Esophagus squamous epithelium (tissue), 5 donors: ENCODE measurements at places on chromosomes 2 and 18.

- DNase-seq, result no peak
These were observed 249.4 kb downstream of the NRXN1 start for GRCh38 chr2:50782543-50782942.

- no peak for DNase-seq
These were observed 863 bp upstream of the SIX2 start for GRCh38 chr2:45009928-45010701.

DNA sequence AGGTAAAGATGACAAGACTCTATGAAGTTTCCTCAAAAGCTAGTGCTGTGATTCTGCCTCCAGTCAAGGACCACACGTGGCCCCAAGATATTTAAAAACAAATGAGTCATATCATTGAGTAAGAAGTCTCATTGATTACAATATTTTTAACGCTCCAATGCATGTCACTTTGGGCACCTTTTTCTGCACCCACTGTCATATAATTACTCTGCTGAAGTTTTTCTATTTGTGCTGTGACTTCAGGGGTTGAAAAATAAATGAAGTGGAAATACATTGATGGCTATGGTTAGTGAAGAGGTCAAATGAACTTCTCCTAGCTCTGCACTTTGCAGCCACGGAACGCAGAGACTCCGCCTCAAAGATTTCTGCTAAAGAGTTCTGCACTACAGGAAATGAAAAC lies 344.3 kb upstream of the KYNU start:
- no peak for DNase-seq

DNA sequence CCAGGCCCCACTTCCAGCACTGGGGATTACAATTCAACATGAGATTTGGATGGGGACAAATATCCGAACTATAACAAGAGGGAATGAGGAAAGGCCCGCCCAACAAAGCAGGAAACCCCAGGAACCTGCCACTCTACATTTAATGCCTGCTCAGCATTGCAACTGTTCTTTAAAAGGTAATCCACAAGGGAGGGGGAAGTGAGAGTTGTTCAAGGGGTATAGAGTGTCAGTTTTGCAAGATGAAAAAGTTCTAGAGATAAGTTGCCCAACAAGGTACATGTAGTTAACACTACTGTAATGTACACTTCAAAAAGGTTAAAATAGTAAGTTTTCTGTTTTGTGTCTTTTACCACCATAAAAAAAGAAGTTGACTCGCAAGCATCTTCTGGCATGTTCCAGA lies 137.6 kb downstream of the MBD2 start:
- no peak for DNase-seq

- no peak for DNase-seq
These were observed 17.4 kb downstream of the TPGS2 start for GRCh38 chr18:36811430-36811829.

DNA sequence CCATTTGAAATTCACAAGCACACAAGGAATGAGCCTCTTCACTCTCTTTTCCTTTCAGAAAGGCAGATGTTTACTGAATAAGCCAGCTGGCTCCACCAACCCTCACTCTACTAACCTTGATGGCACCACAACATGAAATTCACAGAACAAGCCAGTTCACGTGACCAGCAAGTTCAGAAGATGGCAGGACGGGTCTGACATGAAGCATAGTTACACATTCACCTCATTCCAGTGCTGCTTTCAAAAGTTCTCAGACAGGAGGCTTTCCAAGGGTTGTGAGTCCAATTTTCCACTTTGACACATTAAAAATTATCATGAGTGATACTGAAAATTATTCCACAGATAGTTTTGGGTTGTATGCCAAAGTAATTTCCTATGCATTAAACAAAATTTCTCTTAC lies 74.2 kb upstream of the MBOAT2 start:
- no peak for DNase-seq

- DNase-seq, result no peak
These were observed 87.7 kb downstream of the SPRED2 start for GRCh38 chr2:65344689-65345088.

- no peak for DNase-seq
These were observed 10.7 kb upstream of the GYPC start for GRCh38 chr2:126645211-126645618.

DNA sequence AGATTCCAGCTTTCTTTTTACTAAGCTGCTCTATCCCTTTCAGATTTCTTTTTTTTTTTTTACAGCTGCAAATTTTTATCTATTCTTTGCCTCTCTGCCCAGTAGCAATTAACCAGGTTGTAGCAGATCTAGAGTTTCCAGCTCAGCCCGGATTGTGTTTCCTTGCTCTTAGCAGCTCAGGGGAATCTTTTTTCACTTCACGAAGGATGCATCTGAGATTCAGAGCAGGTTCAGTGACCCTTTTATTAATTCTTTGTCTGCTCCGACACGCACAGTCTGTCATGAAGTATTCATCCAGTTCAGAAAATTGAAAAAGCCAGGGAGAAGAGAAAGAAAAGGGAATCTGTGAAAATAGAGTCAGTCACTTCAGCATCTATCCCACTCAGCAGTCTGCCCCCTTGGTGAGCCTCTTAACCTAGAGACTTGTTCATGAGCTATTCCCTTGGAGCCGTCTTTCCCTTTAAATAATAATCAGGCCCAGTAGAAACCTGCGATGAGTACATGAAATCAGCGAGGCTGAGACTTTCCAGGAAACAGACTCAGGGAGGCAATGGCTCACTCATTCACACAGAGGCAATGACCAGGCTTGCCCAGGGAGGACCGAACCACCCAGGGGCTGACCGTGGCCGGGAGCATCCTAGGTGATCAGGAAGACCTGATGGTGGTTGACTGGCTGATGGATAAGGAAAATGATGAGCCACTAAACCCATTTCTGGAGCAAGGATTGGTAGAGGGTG lies 103.4 kb upstream of the ITGA6 start:
- DNase-seq, result no peak

GRCh38 chr2:129396980-129397599 lies 582.4 kb upstream of the RAB6C start:
- DNase-seq, result no peak

DNA sequence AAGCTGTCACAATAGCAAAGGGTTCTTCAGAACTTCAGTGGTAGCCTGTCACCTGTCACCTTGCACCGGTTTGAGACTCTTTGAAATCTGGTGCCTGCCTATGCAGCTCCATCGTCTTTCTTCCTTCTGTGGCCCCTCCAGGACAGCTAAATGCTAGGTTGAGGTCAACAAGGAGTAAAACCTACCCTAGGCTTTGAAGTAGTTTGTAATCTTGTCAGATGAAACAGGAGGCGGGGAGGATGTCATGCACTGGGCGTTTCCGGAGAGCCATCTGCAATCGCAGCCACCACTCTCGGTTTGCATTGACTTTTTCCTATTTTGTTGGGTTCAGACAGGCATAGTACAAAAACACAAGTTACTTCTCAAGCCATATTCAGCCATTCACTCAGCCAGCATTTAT lies 116.7 kb downstream of the LPIN1 start:
- DNase-seq, result no peak

DNA sequence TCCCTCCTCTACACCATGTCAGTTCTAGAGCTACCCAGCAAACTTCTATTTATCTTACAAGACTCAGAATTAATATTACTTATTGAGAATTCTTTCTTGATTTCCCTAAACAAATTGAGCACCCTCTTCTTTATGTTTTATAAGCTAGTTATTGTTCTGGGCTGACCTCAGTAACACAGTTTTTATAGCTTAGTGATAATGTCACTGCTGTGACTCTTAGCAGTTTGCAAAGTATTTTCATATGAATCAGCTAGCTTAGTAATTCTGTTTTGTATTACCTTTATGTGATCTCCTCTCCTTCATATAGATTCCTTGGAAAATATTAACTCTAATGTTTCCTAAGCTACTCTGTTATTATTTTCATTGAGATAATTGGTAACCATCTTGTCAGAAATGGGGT lies 114.9 kb downstream of the PMS1 start:
- no peak for DNase-seq

- no peak for DNase-seq
These were observed 430.0 kb downstream of the ZNF516 start for GRCh38 chr18:76064998-76065397.

- DNase-seq, result no peak
These were observed 86.5 kb downstream of the TANC1 start for GRCh38 chr2:159054985-159055384.

DNA sequence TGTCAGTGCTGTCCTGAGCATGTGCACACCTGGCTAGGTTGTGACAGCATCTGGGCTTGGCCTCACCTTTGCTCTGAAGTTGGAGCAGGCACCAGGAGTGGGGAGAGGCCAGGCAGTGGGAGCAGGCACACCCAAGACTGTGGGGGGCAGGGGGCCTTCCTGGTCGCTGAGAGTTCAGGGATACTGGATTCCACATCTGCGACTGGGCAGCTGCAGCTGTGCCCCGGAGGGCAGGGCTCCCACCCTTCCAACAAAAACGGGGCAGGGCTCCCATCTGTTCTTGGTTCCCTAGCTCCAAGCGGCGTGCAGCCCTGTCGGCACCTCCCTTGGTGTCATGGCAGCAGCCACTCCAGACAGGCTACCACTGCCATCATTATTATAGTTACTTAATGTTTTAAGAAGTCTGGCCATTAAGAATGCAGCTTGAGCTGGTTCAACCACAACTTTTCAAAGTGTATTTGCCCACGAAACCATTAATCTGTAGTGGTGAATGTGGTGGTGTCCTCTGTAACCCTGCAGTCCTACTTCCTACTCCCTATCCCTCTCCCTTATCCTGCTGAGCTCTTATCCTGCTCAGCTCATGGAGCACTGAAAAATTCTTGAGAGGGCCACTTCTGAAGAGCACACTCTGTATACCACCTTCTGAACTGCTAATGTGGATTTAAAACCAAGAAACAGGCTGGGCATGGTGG lies 48.0 kb upstream of the RAB1A start:
- DNase-seq, result no peak

- no peak for DNase-seq
These were observed 22.4 kb downstream of the FN1 start for GRCh38 chr2:215413484-215413777.

DNA sequence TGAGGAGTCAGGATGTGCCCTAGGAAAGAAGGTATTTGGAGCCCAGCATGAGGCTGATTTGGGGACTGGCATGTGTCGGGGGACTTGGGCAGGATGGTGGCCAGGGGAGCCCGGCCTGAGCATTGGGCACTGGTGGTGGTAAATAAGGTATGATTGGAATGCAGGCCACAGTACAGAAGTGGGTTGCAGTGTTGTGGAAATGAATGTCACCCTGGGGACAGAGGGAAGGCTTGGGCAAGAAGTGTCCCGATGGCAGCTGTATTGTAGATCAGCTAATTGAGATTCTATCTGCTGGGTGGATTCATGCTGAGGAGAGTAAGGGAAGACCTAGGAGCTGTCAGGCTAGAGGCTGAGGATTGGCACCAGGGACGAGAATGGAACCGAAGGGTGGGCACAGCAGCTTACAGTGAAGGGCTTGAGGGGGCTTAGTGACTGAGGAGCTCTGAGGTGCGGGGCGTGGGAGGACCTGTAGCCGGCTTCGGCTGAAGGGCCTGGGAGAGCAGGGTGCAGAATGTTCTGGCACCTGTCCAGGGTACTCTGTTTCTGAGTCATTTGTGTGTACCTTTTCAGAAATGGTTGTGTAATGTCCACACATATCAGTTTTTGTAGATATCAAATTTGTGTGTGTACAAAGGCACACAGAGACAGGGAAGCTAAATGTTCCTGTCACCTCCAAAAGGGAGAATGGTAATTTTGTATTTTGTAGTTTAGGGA lies 170.2 kb downstream of the PRKCE start:
- no peak for DNase-seq

DNA sequence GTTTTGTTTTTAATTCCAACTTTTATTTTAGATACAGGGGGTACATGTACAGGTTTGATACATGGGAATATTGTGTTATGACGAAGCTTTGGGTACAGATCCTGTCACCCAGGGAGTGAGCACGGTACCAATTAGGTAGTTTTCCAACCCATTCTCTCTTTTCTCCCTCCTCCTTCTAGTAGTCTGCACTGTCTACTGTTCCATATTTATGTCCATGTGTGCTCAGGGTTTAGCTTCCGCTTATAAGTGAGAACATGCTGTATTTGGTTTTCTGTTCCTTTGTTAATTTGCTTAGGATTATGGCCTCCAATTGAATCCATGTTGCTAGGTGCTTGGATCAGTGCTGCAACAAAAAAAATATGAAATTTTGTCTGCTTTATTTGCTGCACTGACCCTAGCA lies 659.3 kb upstream of the TMEFF2 start:
- DNase-seq, result no peak

GRCh38 chr18:67072791-67073190 lies 443.7 kb downstream of the DSEL start:
- DNase-seq, result no peak

DNA sequence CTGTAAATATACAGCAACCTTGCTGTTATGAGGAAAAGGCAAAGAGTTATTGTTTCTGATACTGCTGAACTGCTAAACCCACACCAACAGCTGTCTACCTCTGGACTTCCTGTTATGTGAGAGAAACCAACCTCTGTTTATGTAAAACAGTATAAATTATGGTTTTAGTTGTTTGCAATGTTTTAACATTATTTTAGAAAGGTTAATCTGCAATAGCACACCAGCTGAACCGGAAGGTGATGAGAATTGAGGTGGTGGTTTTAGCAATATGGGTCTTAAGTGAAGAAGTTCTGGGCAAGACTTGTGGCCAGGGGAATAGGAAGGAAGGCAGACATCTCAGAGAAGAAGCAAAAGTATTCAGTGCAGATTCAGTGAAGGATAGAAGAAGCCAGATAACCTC lies 237.8 kb downstream of the PLCL1 start:
- no peak for DNase-seq

GRCh38 chr2:228581731-228582130 lies 400.2 kb upstream of the SPHKAP start:
- no peak for DNase-seq

- DNase-seq, result no peak
These were observed 369.7 kb downstream of the OSR1 start for GRCh38 chr2:18988631-18989232.

GRCh38 chr2:239372835-239373234 lies 28.0 kb downstream of the HDAC4 start:
- DNase-seq, result no peak

GRCh38 chr18:42734520-42734919 lies 381.0 kb downstream of the RIT2 start:
- no peak for DNase-seq

DNA sequence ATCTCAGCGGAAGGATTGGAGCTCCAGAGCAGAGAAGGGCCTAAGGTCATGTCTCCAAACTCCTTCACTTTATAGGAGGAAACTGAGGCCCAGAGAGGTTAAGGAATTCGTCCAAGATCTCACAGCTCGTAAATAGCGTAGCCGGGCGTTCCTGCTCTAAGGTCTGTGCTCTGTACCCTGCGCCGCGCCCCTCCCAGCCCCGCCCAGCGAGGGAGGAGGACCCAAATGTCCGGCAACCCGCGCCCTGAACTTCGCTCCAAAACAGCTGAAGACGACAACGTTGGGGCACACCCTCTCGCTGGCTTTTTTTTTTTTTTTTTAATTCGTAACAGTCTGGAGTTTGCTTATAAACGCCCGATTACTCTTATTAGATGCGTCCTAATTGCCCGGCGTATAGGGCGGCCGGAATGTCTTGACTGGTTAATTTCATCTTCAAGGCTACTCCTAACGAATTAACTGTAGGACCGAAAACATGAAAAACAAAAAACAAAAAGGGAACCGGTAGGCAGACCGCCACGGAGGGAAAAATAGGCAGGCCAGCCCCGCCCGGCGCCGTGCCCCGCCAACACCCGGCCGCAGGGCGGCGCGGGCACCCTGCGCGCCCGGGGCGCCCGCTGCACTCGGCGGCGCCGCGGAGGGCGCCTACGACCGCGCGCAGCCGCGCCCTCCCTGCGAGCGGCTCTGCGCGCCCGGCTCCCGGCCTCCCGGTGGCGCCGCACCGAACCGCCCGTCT lies 928 bp upstream of the FOSL2 start:
- peak; percentile 40 for DNase-seq

- DNase-seq, result no peak
These were observed 36.5 kb downstream of the CFAP36 start for GRCh38 chr2:55555977-55556376.

GRCh38 chr2:65313126-65313953 lies 85.7 kb downstream of the ACTR2 start:
- DNase-seq, result no peak
